Activated CD4-positive, alpha-beta T cell treated with anti-CD3 and anti-CD28 coated beads, Interleukin-2, amount 50 U/mL, for 48 hours (primary cell): ENCODE measurements at places on chromosomes 4 and X.

DNA sequence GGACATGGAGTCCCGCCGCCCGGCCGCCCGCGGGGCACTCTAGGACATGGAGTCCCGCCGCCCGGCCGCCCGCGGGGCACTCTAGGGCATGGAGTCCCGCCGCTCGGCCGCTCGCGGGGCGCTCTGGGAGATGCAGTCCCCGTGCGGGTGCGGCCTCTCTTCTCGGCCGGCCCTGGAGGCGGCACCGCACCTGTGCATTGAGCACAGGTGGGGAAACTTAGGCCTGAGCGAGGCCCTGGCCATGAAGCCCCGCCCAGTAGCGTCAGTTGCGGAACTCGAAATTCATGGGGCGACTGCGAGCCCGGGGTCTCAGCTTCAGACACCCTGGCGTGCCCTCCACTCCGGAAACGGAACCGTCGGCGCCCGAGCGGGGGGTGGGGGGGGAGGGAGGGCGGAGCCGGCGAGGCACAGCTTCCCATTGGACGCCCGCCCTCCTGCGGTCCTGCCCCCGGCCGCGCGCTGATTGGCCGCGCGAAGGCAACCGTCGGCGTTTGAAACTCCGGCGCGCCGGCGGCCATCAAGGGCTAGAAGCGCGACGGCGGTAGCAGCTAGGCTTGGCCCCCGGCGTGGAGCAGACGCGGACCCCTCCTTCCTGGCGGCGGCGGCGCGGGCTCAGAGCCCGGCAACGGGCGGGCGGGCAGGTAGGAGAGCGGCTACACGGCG is at the start of the genes TACC3 and TMEM129:
Gene TACC3, plus strand, starts transcription at position 519 of the 663 bp plus-strand sequence. CDS start 1,901 bp downstream, outside the sequence.
Gene TMEM129, minus strand, starts transcription at position 321 of the 663 bp plus-strand sequence. CDS start 486 bp downstream, outside the sequence.
- DNase-seq = peak; percentile 95

- DNase-seq = no peak
These were observed 151.3 kb downstream of the DCLK2 start for GRCh38 chr4:150229520-150229919.

DNA sequence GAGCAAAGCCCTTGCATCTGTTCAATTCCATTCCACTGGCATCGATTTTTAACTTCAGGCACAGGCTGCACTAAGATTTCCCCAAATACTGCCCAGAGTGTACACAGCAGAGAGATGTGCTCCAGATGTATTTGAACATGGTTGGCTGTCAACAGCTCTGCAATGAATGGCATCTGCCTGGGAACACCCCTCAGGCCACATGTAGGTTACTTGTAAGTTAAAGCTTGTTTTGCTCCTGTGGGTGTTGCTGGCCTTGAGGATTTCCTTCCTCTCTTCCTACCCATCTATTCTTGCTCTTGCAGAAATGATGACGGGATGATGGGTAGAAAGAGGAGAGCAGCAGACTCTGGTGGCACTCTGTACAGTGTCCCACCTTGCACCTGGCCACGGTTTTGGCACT is 69.3 kb upstream of the HELT start:
- DNase-seq = no peak

GRCh38 chr4:2378401-2378800 is 40.0 kb downstream of the ZFYVE28 start:
- no peak for DNase-seq

DNA sequence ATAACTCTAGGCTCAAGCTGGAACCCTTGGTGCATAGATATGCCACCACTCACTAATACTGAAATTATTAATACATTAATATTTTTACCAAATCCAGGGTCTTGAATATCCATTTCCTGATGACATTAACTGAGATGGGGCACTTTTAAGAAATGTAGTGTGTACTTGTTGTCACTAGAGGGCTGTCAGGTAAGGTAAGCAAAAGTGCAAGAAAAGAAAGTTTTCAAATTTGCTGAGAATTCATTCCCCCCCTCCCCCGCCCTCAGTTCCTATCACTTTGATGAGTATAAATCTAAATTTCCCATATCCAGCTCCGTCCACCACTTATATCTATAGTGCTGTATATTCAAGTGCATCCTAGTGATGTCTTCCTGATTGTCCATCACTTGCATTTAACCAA is 20.5 kb upstream of the WDR44 start:
- no peak for DNase-seq

- no peak for DNase-seq
These were observed 17.8 kb upstream of the EDNRA start for GRCh38 chr4:147463065-147463464.

DNA sequence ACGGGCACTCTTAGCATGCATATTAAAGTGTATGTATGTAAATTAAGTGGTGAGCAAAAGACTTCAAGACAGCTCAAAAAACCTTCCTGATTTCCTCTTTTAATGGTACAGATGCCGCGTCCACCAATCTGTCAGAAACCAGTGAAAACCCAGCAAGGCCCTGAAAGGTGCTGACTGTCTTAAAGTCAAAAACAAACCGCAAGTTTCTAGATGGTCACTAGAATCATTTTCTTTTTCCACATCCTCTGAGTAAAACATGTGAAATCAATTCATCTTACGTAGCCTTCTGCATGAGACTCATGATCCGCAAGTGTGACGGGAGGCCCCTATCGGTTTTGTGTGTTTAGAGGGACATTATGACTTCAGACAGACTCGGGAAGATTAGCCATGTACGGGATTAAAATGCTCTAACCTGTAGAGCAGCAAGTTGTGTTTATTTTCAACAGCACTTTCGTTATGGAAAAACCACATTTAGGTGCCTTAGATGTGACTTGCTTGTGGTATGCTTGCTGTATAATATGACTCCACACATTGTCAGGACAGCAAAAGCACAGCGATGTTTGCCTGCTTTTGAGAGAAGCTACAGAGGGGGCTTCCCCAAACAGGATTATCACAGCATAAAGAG is 88.2 kb upstream of the STS start:
- no peak for DNase-seq

- no peak for DNase-seq
These were observed 4.7 kb downstream of the SPARCL1 start for GRCh38 chr4:87524456-87524855.

DNA sequence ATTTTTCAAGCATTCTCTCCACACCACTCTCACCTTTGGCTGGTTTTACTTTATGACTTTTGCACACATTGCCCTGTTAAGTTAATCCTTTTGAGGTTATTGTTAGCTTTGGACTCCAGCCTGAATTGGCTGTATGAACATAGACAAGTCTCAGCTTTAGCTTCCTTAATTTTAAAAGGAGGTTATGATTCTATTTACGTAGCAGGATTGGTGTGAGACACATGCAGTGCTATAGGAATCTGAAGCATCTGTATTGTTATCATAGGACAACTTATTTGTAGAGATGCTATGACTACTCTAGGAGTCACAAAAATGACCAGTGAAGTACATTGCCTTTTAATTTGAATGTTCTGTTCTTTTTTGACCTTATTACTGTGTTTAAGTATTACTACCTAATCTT is 15.7 kb downstream of the PGAM4 start:
- DNase-seq = no peak

- no peak for DNase-seq
These were observed 160.6 kb downstream of the EFNB1 start for GRCh38 chrX:68989456-68989855.

GRCh38 chrX:40617566-40617965 is 5.7 kb upstream of the MPC1L start:
- no peak for DNase-seq

DNA sequence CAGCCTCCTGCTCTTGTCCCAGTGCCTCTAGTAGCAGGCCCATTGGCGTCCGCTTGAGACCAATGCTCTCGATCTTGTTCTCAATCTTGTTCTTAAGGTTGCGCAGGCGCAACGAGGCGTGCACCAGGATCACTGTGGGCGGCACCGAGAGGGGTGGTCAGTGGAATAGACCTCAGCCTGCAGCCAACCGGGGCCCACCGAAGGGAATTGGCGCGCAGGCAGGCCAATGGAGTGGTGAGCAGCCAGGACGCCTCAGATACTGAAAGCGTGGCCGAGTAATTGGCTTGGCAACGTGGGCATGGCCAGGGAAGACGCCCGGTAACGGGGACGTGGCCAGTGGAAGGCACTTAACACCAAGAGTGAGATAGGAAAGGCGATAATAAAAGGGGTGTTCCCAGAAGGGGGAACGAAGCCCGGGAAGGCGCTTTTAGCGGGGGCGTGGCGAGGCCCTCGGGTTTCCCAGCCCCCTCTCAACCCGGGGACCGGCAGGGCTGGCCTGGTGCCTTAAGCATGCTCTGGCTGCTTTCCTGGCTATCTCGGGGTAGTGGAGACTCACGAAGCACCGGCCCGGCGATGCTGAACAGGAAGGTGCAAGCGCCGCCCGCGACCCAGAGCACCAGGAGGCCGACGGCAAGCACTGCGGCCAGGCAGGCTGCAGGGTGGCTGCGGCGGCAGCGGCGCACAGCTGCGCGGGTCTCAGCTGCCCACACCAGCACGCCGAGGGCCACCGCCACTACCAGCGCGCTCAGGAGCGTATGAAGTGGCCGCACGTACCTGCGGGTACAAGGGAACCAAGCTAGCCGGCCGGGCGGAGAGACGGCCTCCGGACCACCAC is 1.7 kb downstream of the PRAF2 start:
- DNase-seq = no peak

DNA sequence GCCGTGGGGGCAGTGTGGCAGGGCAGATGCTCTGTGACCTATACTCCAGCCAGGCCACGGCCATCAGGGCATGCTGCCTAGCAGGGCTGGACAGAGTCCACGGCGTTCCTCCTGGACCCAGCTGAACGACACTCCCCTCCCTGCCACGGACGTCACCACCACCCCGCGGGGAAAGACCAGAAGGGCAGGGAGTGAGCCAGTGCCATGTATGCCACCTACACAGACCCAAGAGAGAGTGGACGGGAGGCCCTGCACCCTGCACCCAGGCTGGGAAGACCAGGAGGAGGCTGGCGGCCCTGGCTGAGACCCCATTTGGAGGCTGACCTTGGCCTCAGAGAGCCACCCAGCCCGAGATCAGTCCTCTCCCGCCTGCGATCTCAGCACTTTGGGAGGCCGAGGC is 101.9 kb downstream of the FAM53A start:
- no peak for DNase-seq

GRCh38 chr4:185778307-185778706 is 33.7 kb downstream of the SORBS2 start:
- no peak for DNase-seq

DNA sequence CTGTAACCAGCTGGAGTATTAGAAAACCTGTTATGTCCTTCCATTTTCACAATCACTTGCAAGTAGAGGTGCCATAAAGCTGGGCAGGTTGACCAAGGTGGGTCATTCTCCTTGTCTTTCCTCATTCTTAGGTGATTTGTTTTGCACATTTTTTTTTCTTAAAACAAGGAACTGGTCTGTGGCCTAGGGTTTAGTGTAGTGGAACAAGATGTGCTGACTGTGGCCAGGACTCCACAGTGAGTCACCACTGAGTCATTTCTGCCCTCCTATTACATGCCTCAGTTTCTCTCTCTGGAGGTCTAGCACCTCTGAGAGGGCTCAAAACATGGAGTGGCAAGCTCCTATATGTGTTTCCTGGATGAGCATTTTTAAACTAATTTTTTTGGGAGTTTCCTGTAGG is 355.9 kb downstream of the GPM6A start:
- no peak for DNase-seq

DNA sequence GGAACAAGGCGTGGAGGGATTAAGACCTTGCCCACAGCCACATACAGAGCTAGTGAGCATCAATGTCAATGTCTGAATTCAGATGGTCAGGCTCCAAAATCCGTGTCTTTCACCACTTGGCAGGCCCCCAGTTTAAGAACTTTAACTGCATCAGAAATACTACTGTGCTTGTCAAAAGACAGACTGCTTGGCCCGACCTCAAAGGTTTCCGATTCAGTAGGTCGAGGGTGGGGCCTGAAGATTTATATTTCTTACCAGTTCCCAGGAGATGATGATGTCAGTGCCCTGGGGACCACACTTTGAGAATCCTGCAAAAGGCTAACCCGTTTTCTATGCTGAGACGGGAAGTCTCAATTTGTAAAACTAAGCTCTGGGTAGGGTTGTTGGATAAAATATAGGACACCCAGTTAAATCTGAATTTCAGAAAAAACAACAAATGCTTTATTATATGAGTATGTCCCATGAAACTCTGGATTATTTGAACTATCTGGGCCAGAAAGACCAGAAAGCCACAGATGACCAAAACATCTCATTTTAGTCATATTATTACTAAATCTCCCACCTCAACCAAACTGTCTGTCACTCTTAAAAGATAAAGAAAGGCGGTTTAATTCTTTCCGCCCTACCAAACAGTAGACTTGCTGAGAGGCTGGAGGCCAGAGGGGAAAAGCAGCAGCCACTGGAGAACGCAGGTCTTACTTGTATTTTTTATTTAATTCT is 42.7 kb downstream of the GATB start:
- DNase-seq = no peak

DNA sequence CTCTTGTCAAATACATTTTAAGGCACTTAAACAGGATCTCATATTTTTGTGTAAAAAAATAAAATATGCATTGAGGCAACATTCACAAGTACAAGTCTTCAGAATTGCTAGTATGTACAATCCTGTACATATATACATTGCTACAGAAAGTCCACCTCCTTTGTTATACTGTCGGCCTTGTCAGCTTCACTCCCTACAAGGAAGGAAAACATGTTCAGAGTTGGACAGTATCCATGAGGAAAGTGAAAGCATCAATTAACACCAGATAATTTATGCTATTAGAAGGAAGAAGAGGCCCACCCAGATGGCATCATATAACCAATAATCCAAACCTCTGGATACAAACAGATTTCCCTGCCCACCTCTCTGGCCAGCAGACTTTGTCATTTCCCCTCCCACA is 42.0 kb downstream of the REELD1 start:
- DNase-seq = no peak

DNA sequence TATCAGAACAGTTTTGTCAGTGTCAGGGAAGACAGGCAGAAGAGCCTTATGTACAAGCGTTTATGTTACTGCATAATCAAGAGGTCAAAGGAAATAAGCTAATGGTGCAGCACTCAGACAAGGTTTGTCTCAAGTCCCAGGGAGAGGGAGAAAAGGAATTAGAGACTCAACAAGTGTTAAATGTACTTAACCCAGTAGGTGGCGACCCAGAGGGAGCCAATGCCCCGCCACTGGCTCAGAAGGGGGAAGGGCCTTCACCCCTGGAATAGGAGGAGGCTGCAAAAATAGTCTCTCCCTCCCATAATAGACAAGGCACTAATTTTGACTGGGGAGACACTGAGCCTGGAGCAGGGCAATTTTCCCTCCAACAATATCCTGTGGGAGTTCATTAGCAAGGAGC is 14.1 kb upstream of the PAPSS1 start:
- no peak for DNase-seq

- DNase-seq = no peak
These were observed 104.5 kb downstream of the MFAP3L start for GRCh38 chr4:169921732-169922131.

DNA sequence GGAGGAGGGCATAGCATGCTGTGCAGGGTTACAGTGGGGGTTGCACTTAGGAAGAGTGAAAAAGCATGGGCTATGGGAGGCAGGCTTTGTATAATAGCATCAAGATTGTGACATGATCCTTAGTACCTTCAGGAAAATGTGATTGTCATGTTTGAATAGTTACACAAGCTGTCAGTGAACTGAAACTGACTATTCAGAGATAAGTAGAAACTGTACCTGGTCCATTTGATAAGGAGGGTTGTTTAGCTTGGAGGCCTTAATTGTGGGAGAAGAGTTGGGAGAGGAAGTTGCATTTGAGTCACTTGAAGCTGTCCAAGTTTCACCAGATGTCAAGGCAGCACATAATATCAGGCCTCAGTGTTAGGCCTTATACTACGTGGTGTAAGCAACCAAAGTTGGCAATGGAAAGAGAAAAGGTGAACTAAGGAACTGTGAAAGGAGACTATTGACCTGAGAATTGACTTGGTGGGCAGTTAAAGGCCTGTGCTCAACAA is 85.0 kb downstream of the TEX13C start:
- DNase-seq = no peak
